ENCODE measurements at places on chromosomes 5 and 9.

- DNase-seq = no peak
Observed at GRCh38 chr9:107190061-107190935, 92.8 kb upstream of the RAD23B start.

- no peak for DNase-seq
Observed at GRCh38 chr5:158303275-158303674, 444.3 kb upstream of the CLINT1 start.

DNA sequence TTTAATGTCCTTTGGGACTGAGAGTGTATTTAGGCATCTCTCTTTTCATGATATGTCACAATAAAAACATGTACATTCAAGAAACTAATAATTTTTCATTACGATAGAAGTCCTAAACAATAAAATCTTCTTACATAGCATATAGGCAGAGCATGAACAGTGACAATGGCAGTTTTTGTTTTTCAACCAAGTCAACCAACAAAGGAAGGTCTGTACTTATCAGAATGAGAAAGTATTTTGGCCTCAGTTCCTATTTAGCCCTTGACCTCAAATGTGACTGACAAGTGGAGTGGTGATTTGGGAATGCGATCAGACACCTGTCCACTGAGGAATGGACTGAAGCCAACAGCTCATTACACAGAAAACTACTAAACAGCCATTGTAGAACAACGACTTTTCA is 219.5 kb downstream of the TMEM161B start:
- no peak for DNase-seq

DNA sequence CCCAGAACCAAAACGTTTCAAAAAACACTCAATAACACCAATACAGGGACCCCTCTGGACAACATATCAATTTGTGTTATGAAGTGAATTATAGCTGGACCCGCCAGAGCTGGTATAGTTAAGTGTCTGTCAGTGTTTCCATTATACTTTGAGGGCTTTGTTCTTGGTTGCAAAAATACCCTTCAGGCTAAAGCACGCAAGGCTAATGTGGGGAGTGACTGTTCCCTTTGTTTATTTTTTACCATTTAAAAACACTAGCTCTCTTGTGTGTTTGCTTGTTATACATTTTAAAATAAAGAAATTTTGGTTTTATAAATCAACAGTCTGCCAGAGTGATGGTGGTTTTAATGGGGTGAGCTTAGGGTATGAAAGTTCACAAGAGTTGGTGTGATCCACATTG is 859.5 kb downstream of the PTPRD start:
- no peak for DNase-seq

- no peak for DNase-seq
Observed at GRCh38 chr5:71836559-71837112, 117.6 kb downstream of the CARTPT start.

DNA sequence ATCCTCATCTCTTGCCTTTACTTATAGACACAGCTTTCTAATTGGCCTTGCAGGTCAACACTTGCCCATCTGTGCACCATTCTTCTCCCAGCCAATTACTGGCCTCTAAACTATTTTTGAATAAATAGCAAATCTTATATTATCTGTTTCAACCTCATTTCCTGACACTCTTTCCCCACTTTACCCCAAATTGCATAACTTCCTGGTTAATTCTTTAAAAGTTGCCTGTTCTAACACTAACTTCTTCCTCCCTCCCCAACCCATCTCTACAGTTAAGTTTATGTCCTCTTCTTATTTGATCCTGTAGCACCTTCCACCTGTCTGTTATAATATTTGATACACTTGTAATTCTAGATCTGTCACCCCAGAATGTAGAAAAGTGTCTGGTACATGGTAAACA is 372.1 kb downstream of the PDE4D start:
- no peak for DNase-seq

DNA sequence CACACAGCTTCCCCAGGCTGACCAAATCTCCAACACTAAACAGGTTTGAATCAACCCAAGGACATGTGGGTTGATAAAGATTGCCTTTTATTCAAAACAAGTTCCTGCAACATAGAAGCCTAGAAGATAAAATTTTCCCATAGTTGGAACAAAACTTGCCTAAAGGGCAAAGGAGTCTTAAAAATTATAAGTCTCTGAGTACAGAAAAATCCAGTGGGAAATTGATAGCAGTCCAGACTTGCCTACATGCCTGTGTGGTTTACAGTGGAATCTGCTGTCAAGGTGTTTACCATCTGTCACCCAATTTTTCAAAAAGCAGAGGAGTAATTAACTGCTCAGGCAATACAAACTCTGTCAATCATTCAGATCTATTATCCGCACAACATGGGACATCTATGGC is 168.2 kb downstream of the PPP2R2B start:
- DNase-seq = no peak
